ENCODE measurements at places on chromosomes 2 and 18.

DNA sequence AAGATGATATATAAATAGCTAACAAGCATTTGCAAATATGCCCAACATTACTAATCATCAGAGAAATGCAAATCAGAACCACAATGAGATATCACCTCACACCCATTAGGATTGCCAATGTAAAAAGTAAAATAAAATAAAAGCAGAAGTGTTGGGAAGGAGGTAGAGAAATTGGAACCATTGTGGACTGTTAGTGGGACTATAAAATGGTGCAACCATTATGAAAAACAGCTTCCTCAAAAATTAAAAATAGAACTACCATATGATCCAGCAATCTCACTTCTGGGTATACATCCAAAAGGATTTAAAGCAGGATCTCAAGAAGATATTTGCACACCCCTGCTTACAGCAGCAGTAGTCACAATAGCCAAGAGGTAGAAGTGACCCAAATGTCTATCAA is 99.8 kb upstream of the DAPL1 start:
- DNase-seq: no peak

DNA sequence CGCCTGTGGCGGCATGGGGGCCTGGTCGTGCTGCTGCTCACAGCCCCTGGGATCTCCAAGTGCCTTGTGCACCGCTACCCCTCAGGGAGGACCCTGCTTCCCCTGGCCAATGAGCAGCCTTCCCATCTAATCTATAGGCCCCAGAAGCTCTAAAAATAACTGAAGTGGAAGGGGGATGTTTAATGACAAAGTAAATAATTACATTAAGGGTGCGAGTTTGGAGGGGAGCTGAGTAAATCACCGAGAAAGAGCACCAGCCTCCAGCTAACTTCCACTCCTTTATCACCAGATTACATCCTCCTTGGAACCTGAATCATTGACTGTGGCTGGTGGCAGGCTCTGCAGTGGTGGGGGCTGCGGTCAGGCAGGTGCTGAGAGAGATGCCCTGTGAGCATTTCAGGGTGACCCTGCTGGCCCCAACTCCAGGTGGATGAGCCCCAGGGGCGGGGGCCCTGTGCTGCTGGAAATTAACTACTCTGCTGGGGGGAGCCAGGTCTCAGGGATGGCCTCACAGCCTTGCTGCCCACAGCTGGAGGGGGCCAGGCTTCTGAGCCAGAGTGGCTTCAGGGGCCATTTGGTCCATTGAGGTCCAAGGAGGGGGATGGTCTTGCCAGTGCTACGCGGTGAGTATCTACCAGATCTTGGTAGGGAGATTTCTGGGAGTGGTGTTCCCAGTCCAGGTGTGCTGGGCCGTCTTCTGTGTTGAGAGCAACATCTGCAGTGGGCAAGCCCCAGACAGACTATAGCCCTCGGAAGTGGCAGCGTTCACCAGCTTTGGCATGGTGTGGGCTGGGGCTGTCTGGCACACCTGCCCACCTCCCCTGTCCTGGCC is 74.2 kb downstream of the GLI2 start:
- no peak for DNase-seq

DNA sequence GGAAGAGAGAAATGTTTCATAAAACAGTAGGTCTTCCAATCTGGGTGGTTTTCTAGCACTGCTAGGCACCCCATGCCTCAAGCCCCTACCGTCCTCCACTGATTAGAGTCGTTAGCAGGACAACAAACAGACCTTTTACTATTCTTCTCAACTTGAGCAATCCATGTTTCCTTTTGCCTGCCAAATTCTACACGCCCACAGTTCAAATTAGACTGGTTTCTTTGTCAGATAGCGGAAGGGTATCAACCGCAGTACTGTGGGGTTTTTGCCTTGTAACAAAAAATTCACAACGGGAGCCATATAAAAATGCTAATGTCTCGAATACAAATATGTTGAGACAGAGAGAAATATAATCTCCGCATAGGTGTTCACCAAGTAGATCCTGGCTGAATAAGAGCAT is 59.9 kb downstream of the VIT start:
- no peak for DNase-seq

DNA sequence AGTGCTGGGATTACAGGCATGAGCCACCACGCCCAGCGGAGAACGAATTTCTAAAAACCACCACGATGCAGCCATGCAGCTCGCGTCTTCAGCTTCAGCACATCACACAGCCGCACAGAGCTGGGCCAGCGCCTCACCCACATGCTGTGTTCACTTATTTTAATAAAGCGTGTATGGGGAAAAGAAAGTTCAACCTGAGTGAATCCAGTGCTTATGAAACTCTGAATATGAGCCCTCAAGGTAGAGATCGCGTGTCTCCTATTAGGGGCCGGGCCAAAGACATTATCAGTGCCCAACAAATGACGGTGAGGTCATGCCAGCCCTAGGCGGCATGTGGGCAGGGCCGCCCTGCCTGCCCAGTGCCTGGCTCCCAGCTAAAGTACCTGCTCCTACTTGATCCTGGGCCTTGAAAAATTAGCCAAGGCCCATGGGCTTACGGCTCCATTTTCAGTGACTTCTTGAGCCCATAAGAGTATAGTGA is 44.3 kb downstream of the SPRED2 start:
- no peak for DNase-seq

DNA sequence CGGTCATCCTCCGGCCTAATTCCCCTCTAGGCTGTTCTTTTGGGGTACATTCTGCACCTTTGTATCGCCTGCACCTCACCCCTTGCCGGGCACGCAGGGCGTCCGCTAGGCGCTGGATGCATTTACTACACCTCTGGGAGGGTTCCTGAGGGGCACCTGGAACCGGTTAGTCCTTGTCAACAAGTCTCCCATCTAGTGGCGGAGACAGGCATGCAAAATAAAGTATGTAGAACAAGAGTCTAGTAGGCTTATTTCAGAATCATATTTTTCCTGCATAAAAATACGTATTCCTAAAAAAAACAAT is 705 bp upstream of the TEX261 start:
- peak; percentile 56 for DNase-seq

DNA sequence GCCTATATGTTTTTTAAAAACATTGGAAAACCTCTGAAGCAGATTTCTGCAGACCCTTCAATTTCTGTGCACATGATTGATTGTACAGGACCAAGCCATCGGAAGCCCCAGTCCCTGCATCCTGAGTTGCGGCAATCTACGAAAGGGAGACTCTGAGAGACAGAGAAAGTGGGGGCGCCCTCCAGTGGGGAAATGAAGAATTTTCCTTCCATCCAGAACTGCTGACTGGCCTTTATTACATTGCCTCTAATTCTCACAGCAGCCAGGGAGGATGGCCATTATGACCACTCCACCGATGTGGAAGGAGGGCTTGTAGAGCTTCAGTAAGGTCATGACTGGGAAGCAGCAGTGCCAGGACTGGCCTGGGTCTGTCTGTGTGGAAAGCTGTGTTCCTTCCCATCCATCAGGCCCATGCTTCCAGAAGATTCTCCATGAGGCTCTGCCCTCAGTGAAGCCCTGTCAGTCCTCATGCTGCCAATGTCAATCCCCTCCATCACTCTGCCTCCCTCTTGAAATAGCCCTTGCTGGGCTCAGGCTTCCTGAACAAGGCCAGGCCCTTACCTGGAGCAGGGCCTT is 20.0 kb upstream of the RESP18 start:
- DNase-seq: peak; percentile 63

DNA sequence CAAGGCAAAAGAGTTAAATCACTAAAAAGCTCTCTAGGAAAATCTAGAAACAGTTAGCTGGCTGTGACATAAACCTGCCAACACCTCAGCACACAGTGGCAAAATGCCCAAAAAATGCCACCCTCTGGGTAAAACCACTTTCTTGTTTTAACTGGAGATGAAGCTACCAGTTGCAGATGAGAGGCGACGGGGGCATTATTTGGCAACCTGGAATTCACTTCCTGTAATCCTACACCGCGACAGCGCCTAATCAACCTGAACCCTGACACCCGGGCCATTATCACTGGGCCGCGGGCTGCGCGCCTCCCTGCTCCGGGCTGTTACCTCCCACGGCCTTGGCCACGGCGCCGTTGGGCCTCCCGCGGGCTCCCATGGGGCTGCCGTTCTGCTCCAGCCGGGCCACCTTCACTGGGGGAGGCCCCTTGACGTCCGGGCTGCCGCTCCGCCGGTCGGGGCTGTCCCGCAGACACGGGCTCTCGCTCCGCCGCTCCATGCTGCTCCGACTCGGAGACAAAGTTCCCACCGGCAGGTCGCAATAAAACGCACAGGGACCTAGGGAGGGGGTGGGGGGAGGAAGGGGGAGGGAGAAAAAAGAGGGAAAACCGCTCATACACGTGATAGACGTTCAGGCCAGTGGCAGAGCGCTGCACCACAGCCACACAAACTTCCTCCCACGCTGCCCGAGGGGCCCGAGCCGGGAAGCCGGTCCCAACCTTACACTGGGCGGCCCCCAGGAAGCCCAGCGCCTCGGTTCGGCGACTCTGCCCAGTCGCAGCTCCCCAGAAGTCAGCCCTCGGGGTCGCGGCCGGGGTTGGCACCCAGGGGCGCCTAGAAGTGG is 2.0 kb downstream of the SATB2 start:
- no peak for DNase-seq

DNA sequence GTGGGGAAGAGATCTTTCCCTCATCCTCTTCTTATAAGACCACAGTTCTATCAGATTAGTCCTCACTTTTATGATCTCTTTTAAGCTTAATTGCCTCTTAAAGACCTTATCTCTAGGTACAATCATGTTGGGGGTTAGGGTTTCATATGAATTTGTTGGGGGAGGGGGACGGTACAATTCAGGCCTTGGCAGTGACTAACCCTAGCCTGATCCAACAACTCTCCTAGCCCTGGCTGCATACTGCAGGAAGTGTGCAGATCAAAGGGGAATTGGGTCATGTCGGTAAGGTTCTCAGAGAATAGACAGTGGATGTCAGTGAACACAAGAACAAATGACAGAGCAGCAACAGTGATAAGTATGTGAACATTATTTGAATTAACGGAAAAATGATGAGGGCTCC is 16.4 kb downstream of the CAPN13 start:
- no peak for DNase-seq

GRCh38 chr18:42838546-42839145 is 276.8 kb downstream of the RIT2 start:
- no peak for DNase-seq

GRCh38 chr2:189267925-189268579 is 88.5 kb upstream of the COL5A2 start:
- DNase-seq: no peak

- DNase-seq: no peak
Measured at GRCh38 chr2:201668402-201668910, 25.2 kb upstream of the TMEM237 start.

DNA sequence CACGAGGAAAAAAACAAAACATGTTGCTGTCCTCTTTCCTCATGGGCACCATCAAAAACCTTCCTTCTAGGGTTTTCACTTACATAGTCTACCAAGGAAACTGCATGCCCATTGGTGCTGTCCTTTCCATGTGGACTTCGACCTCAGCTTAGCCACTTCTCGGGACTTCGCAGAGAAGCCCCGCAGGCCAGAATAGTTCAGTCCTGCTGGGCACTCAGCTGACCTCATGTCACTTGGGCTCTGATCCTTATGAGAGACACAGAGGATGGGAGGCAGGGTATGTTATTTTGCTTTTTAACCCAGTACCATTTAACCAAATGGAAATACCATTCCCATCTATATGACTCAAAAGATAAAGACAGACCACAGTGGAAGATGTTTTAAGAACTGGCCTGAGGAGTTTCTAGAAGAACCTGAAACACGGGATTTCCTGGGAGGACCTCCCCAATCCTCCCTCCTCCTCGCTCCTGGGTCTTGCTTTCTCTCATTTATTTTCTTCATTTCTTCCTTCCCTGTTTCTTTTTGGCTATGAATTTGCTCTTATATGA is 28.4 kb downstream of the AAK1 start:
- DNase-seq: no peak

DNA sequence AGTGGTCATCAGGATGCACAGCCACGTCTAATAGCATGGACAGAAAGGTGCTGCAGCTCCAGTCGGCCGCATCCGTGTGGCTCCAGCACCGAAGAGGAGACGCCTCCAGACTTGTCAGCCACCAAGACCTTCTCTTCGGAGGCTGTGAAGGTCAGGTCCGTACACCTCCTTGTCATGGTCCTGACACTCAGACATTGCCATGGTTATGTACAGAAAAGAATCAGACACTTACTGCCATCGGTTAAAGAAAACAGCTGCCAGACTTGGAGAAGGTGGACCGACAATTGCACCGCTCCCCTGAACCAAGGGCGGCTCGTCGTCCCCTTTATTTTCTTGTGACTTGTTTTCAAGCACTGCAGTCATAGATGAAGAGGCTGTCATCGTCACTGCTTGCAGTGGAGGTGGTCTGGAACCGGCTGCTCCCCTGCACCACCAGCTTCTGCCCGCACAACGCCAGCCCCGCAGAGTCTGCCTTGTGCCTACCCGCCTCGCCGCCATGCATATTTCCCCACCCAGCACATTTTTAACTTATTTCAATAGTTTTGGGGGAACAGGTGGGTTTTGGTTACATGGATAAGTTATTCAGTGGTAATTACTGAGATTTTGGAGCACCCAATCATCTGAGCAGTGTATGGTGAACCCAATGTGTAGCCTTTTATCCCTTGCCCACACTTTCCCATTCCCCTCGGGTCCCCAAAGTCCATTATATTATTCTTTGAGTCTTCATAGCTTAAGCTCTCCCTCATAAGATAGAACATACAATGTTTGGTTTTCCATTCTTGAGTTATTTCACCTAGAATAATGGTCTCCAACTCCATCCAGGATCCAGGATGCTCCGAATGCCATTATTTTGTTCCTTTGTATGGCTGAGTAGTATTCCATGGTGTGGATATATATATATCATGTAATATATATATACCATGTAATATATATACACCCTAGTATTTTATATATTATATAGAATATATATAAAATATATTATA is 18.1 kb downstream of the FBXO48 start:
- no peak for DNase-seq

GRCh38 chr2:235855011-235855410 is 313.2 kb downstream of the GBX2 start:
- no peak for DNase-seq

GRCh38 chr18:69787825-69788547 is 159.7 kb downstream of the CD226 start:
- DNase-seq: no peak

- peak; percentile 47 for DNase-seq
Measured at GRCh38 chr2:96353032-96353561, 17.5 kb downstream of the NCAPH start.

DNA sequence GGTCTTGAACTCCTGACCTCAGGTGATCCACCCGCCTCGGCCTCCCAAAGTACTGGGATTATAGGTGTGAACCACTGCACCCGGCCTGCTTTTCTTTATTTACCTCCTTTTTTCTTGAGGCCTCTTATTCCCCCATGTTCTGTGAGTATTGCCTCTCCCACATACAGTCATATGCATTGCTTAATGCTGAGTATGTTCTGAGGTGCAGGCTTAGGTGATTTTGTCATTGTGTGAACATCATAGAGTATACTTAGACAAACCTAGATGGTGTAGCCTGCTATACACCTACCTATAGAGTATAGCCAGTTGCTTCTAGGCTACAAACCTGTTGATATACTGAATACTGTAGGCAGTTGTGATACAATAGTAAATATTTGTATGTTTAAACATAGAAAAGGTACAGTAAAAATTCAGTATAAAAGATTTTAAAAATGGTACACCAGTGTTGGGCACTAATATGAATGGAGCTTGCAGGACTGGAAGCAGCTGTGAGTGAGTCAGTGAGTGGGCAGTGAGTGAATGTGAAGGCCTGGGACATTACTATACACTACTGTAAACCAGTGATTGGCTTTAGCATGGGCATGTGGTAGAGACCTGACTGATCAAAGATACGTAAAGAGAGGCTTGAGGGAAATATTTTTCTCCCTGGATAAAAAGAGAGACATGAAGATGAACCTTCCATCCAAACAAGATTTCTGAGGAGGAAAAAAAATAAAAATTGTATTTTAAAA is 17.6 kb downstream of the SLC39A10 start:
- no peak for DNase-seq

- no peak for DNase-seq
Measured at GRCh38 chr2:241268306-241268705, 47.2 kb downstream of the HDLBP start.
